Left cardiac atrium (tissue), 4 donors: ENCODE measurements at places on chromosomes 16 and 17.

- no peak for DNase-seq
Observed at GRCh38 chr16:50497592-50497991, 50.6 kb upstream of the NKD1 start.

DNA sequence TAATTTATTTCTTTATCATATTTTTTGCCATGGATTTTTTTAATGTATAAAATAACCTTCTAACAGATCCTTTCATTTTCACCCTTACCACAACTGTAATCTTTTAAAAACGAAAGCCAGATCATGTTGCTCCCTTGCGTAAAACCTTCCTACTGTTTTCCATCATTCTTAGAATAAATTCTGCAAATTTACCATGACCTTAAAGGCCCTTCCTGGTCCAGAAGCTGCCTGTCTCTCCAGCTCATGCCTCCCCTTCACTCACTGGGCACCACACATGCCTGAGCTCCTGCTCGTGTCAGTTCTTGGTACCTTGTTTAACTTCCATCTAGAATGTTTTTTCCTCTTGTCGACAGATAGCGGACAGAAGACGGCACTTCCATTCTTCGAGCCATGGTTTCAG, 245.0 kb upstream of the CDH5 start:
- DNase-seq = no peak

GRCh38 chr17:8153031-8153451, 837 bp upstream of the PER1 start:
- no peak for DNase-seq

GRCh38 chr17:28547623-28548416, 4.6 kb downstream of the UNC119 start:
- DNase-seq = peak; percentile 78

DNA sequence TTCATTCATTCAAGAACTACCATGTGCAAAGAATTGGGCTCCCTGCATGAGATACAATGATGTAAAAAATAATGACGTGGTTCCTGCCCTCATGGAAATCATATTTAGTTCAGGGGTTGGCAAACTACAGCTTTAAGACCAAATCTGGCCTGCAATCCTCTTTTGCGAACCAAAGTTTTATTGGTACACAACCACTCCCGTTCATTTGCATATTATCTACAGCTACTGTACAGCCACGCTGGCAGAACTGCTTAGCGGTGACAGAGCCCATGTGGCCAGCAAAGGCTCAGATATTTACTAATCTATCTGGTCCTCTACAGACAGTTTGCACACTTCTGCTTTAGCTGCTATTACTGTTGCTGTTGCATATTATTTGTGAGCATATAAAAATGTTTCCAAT, 167.7 kb downstream of the XYLT1 start:
- DNase-seq = no peak

DNA sequence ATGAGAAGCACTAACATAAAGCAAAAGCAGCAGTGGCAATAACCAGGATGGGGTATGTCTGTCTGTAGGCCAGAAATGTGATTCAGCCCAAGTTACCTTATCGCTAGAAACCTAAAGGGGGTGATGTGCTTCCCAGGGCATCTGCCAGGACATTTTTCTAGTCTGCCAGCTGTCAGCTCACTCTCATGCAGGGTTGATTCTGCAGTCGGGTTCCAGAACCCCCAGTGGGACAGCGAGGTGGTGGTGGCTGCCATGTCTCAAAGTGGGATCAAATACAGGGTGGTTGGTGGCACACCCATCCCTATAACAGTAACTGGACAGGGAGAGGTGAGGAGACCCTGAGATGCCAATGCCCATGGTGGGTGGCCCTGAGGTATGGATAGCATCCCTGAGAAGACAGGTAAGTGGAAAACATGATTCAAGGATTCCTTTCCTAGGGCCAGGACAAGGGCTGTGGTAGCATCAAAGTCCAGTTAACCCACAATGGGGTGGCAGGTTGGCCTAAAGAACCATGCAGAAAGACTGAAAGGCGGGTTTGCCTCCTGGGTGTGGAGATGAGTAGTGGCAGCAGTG, 84.3 kb downstream of the TNFRSF13B start:
- no peak for DNase-seq

- DNase-seq = no peak
Observed at GRCh38 chr17:19337712-19338023, 24.9 kb downstream of the B9D1 start.

DNA sequence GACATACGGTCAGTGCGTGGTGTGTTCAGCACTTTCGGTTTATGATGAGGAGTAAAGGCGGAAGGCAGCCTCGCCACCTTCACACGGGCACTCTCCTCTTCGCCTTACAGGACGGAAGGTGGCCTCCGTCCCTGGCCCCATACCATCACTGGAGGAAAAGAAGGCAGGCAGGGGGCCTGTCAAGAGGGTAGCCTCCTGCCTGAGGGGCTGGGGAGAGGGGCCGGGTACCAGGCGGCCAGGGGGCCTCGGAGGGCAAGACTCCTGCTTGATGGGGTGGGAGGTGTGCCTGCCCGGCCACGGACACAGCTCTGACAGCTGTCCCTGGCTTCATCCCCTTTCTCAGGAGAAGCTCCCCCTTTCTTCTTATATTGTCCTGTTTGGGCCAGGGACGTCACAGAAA, 15.6 kb upstream of the SLC38A8 start:
- DNase-seq = no peak

- no peak for DNase-seq
Observed at GRCh38 chr16:86500708-86501510, 9.4 kb upstream of the FOXF1 start.

- DNase-seq = no peak
Observed at GRCh38 chr16:27291106-27291505, 22.5 kb upstream of the NSMCE1 start.

DNA sequence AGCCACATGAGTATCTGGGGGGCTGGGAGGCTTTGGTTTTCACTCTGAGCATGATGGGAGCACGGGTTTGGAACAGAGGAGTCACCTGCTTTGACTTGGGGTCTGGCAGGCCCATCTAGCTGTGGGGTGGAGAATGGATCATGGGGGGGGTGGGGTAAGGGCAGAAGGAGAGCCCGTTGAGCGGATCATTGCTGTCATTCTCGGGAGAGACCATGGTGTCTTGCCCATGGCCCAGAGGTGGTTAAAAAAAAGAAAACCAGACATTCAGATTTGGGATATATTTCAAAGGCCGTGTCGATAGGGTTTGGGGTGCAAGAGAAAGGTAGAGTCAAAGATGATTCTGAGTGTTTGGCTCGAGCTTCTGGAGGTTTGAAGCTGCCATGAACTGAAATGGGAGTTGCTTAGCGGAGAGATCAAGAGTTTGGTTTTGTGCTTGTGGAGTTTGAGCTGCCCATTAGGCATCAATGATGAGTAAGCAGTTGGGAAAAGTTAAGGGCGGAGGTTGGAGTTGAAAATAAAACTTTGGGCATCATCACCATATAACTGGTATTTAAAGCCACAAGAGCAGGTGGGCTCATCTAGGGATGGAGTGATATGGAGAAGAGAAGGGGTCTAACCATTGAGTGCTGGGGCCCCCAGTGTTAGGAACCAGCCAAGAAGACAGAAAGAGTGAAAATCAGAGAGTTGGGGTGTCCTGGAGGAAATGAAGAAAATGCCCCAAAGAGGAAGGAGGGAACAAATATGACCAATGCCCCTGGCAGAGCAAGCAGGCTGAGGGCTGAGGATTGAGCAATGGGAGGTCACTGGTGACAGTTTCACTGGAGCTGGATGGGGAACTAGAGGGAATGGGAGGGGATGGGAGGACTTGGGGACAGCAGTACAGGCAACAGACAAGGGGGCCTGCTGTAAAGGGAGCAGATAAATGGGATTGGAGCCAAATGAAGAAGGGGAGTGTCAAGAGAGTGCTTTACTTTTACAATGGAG, 1.9 kb downstream of the NOD2 start:
- peak; percentile 47 for DNase-seq

DNA sequence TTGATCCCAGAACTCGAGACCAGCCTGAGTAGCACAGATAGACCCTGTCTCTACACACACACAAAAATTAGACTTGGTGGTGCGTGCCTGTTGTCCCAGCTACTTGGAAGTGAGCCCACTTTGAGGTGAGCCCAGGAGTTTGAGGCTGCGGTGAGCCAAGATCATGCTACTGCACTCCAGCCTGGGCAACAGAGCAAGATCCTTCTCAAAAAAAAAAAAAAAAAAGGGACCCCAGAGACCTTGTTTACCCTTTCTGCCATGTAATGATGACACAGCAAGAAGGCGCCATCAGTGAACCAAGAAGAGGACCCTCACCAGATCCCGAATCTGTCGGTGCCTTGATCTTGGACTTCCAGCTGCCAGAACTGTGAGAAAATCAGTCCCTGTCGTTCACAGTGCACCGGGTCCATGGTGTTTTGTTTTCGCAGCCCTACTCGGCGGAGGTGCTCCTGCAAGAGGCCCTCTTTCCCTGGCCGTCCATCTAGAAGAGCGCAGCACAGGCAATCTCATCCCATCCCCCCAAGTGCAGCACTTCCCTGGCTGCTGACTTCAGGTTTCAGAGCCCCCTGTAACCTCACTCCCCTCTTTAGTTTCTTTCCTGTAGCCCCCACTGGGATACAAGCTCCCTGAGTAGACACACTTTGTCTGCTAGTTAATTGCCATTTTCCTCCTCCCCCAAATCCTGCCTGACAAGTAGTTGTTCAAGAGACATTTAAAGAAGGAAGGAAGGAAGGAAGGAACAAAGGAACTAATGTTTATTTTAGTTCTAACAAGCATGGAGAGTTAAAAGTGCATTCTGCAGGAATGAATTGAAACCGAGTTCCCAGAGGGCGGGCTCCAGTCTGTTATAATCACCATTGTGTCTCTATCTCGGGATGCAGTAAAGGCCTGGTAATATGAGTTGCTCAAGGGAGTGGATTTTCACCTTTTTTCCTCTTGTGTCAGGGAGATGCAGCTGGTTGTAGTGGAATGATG, 115.3 kb downstream of the SNX29 start:
- DNase-seq = no peak

DNA sequence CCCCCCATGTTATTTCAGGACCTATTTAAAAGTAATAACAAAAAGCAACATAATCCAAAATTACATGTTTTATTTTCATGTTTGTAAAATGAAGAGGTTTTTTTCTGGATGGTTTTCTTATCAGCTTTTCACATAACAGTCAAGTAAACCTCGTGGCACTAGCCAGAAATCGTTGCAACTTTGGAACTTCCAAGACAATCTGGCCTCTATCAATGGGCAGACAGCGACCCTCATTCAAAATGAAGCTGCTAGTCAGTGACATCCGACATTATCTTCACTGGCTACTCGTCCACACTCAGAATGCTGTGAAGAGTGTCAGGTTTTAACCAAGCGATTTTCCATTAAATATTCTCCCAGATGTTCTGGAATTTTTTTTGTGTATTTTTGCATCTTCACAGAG, 22.7 kb downstream of the ZNF652 start:
- DNase-seq = no peak

DNA sequence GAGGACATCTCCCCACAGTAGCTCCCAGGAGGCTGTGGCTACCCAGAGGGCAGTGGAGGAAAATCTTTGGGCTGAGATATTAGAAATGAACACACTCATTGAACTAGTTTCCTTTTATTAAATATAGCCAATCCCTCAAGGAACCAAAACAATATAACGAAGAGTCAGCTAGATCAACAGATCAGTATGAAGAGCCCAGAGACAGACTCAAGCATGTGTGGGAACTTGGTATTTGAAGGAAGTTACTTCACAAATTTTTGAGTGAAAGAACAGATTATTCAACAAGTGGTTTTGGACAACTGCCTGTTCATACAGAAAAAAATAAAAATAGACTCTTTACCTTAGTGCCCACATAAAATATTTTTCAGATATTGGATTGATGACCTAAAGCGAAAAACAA, 183.6 kb upstream of the PMFBP1 start:
- DNase-seq = no peak

DNA sequence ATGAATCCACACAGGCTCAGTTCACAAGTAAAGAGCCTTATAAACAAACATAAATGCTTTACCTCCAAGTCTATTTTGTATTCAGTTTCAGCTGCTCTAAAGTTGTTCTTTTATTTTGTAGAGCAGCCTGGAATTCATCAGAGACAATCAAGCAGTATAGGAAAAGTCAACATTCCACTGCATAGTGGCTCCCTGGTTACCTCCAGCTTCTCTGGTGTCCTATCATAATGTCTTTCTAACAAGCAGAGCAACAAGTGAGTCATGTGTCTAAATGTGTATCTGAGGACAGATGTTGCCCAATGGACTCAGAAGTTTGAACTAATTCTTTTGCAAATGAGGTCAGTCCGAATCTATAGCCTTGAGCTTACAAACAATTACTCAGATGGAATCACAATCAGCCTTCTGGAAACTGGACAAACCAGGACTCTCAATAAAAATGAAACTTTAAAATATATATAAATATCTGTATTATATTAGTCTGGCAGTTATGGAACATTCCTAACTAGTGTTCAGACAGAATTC, 292.0 kb upstream of the TOM1L1 start:
- no peak for DNase-seq

DNA sequence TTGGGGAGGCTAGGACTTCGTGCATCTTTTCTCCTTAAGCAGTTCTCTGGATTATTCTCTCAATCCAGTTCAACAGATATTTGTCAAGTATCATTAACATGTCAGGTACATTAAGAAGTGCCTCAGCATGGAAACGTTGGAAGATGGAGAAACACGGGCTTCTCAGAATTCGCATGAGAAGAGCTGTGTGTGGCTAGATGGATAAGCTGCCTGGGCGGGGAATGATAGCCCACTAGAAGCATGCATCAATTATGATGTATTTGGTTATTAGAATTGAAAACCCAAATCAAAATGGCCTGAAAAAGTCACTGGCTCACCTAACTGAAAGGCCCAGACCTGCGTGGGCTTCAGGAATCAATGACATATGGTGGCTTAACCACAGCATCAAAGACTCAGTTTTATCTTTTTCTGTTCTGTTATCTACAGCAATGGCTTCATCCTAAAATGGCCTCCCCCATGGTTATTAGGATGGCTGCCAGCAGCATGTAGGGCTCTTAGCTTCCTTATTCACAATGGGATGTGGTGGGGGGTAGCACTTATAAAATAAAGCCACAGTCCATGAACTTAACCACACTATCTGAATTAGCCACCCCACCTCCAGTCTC, 43.9 kb downstream of the MMD start:
- no peak for DNase-seq
